Esophagus muscularis mucosa (tissue), 4 donors: ENCODE measurements at places on chromosomes 11 and 22. TPM values are rescaled to one million over a fixed set of nuclear protein-coding genes. Genes with fewer than 3 reads are reported as not detected.
A peak's percentile ranks its signal among the peaks of the same experiment; 100 is the strongest.

DGKZ gene
- 66.7 TPM for total RNA-seq

GRCh38 chr22:38139901-38140300, 29.4 kb upstream of the BAIAP2L2 start:
- DNase-seq = no peak
- H3K27me3 ChIP-seq = no peaks in the 10 kb centered on the region
- no peak overlapping the region for H3K4me3 ChIP-seq
- no peak overlapping the region for H3K27ac ChIP-seq
- no peaks in the 10 kb centered on the region for H3K4me1 ChIP-seq
- H3K36me3 ChIP-seq = peaks cover 31% of the 10 kb centered on the region

GRCh38 chr11:12785901-12786300, 111.7 kb downstream of the TEAD1 start:
- no peak overlapping the region for H3K27ac ChIP-seq
- H3K36me3 ChIP-seq = no peaks in the 10 kb centered on the region
- H3K4me3 ChIP-seq = no peak overlapping the region
- H3K27me3 ChIP-seq = no peaks in the 10 kb centered on the region

ARFIP2 gene
- 47.8 TPM for total RNA-seq

BIK gene
- total RNA-seq = 0.32 TPM

OR52N4 gene
- total RNA-seq = not detected

GRCh38 chr11:44147751-44148150, 52.3 kb downstream of the EXT2 start:
- H3K27me3 ChIP-seq = no peaks in the 10 kb centered on the region
- no peak for DNase-seq
- peaks cover 12% of the 10 kb centered on the region for H3K4me1 ChIP-seq
- peaks cover 46% of the 10 kb centered on the region for H3K36me3 ChIP-seq
- no peak overlapping the region for H3K27ac ChIP-seq
- H3K4me3 ChIP-seq = no peak overlapping the region

C1QTNF6 gene
- total RNA-seq = 0.83 TPM

GRCh38 chr22:44621401-44622146, 80.4 kb upstream of the PRR5 start:
- H3K27ac ChIP-seq = no peak overlapping the region
- no peak for DNase-seq
- peaks cover 4% of the 10 kb centered on the region for H3K27me3 ChIP-seq

CELSR1 gene
- 2.5 TPM for total RNA-seq

TTC17 gene
- total RNA-seq = 73.5 TPM

GRCh38 chr11:44930588-44931302, 19.9 kb downstream of the TP53I11 start:
- H3K27me3 ChIP-seq = no peaks in the 10 kb centered on the region
- no peak overlapping the region for H3K4me3 ChIP-seq
- peaks cover 48% of the 10 kb centered on the region for H3K36me3 ChIP-seq

GRCh38 chr11:24932110-24933000, 435.5 kb downstream of the LUZP2 start:
- H3K27me3 ChIP-seq = no peaks in the 10 kb centered on the region
- no peaks in the 10 kb centered on the region for H3K4me1 ChIP-seq
- DNase-seq = no peak
- no peak overlapping the region for H3K27ac ChIP-seq
- no peaks in the 10 kb centered on the region for H3K36me3 ChIP-seq

DNA sequence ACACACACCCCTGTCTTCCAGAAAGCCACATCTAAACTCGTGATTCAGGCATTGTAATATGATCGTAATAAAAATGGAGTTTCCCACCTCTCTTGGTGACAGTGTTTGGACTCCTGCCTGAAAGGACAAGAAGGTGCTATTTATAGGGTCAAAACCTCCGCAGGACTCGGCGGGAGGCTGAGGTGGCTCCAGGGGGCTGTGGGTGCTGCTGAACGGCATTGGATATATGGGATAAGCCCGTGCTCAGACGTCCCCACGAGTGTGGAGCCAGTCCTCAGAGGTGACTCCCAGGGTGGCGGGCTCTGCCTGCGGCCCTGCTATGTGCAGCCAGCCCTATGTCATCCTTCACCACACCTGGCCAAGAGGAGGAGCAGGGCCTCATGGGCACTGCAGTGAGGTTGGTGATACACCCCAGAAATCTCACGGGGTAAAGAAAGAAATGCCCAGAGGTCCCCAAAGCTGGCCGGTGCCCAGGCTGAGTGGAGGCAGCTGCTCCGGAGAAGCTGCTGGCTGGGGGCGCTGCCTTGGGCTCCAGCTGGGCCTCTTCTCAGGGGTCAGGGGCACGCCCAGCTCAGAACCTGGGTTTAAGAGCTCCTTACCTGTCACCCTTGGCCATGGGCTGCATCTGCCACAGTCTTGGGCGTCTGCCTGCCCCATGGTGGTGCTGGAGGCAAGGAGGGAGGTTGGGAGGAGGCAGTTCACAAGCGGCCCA, 5.1 kb upstream of the OSBPL5 start:
- H3K4me3 ChIP-seq = peak overlapping the region; percentile 52
- no peak for DNase-seq
- peak overlapping the region; percentile 75 for H3K27ac ChIP-seq
- H3K27me3 ChIP-seq = no peaks in the 10 kb centered on the region
- no peaks in the 10 kb centered on the region for H3K36me3 ChIP-seq

DNA sequence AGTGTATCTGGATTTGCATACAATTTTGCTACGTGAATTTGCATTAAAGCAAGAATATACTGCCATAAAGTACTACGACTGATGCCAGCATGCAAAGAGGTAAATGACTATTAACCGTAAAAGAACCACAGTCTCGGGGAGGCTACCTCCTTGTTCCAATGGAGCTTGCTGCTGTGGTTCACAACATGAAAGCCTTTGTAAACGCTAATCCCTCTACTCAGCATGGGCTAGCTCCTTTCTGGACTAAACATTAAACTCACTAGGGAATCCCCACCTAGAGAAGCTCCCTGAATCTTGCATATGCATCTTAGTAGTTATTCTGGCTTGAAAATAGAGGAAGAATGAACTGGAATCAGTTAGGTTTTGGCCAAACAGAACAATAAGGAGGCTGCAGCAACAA, 60.5 kb upstream of the ARHGAP32 start:
- DNase-seq = no peak
- H3K36me3 ChIP-seq = no peaks in the 10 kb centered on the region
- no peaks in the 10 kb centered on the region for H3K4me1 ChIP-seq
- H3K27ac ChIP-seq = no peak overlapping the region

- no peak overlapping the region for H3K4me3 ChIP-seq
- no peaks in the 10 kb centered on the region for H3K27me3 ChIP-seq
- no peak overlapping the region for H3K27ac ChIP-seq
- DNase-seq = no peak
- no peaks in the 10 kb centered on the region for H3K4me1 ChIP-seq
- no peaks in the 10 kb centered on the region for H3K36me3 ChIP-seq
These were observed 13.6 kb upstream of the TRIM29 start for GRCh38 chr11:120151536-120151935.

DNA sequence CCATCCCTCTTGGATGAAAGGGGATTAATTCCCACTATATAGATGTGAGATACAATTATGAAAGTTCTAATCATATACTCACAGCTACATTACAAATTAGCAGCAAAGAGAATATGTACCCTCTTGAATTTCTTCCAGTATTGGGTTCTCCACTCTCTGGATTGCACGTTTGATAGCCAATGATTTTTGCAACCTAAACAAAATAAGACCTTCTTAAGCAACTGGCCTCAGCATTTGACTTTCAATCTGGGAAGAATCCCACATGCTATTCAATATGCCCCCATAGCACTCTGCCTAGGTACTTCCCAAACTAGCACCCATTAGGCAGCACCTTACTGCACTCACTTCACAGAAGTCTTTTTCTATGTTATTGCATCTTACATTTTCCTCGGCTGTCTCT, 55.8 kb downstream of the ETS1 start:
- H3K36me3 ChIP-seq = no peaks in the 10 kb centered on the region
- no peaks in the 10 kb centered on the region for H3K27me3 ChIP-seq
- no peak overlapping the region for H3K4me3 ChIP-seq
- peaks cover 17% of the 10 kb centered on the region for H3K4me1 ChIP-seq

RGL4 gene
- 0.11 TPM for total RNA-seq

EP300 gene
- 111 TPM for total RNA-seq

GRCh38 chr11:113189909-113190667, 124.3 kb upstream of the TTC12 start:
- H3K4me3 ChIP-seq = no peak overlapping the region
- H3K27me3 ChIP-seq = no peaks in the 10 kb centered on the region
- H3K27ac ChIP-seq = no peak overlapping the region
- DNase-seq = no peak
- peaks cover 48% of the 10 kb centered on the region for H3K4me1 ChIP-seq

HPS5 gene
- total RNA-seq = 18.6 TPM

SYT9 gene
- 0.13 TPM for total RNA-seq
